ENCODE measurements at places on chromosomes 1 and 21. TPM values are rescaled to one million over a fixed set of nuclear protein-coding genes. Genes with fewer than 3 reads are reported as not detected.

- no peak for DNase-seq
Observed at GRCh38 chr1:27448982-27449381, 41.0 kb downstream of the WASF2 start.

DNA sequence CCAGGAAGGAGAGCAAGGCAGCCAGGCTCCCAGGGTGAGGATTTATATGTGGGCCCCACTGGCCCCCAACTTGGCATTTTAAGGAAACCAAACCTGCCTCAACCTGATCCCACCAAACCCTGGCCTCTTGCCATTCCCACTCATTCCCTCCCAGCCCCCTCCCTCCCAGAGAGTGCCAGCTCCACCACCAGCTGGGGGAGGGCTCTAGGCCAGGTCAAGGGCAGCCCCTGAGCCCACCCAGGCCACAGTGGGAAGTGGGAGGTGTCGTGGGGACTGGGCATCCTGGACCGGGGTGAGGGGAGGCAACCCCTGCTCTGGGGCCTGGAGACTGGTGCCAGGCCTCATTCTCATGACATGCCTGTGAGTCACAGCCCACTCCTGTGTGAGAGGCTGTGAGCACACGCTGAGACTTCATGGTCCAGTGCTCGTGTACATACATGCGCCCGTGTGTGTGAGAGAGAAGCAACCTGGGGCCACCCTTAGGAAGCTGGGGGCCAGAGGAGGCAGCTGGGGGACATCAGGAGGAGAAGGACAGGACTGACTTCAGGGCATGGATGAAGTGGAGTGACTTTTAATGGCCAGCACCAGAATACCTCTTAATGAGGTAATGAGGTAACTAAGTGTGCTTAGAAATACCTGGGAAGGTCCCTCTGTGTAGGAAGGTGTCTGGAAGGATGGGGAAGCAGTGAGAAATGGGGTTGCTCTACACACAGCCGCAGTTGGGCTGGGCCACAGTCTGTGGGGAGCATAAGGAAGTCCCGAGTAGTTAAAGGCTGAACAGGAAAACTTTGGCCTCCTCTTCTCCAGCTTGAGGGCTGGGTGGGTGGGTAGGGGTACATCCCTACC lies at the start of gene S100A2:
Gene S100A2, minus strand, starts transcription at position 316 of the 846 bp plus-strand sequence. CDS start 1,967 bp downstream, outside the sequence.
- peak; percentile 63 for DNase-seq

ADAMTS1 gene
- 4.1 TPM for total RNA-seq

TMEM52 gene
- total RNA-seq, result 0.64 TPM
